GM04503 (cell line): ENCODE measurements at places on chromosomes 4 and X.

- no peak for DNase-seq
Observed at GRCh38 chrX:111914398-111915090, 38.6 kb downstream of the TRPC5OS start.

GRCh38 chr4:41122309-41122708 is 92.0 kb downstream of the APBB2 start:
- DNase-seq = no peak

DNA sequence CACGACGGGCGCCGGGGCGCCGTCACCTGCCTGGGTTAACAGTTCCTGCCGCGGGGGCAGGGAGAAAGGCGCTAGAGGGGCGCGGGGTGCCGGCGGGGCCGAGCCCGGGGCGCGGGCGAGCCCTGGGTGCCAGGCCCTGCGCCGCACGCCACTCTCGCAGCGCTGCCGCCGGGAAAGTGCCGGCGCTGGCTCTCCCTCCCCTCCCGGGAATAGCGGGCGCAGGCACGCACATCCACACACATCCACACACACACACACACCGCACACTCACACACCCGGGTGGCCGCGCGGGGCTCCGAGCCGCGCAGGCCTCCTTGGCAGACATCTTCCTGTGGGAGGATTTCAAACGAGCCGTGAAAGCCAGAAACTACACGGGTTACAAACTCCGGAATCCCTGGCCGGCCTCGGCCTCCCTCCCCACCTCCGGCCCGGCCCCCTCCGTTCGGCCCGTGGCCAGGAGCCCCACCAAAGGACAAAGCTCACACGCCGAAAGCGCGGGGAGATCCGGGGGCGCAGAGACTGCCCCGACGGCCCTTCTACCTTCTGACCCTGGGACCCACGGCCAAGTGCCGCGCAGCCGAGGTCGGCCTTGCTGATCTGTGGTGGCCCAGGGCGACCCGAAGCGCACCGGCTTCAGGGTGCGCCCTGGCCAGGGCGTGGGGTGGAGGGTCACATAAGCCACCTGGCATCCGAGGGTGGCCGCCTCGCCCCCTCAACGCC is 92.3 kb downstream of the BCOR start:
- DNase-seq = no peak

DNA sequence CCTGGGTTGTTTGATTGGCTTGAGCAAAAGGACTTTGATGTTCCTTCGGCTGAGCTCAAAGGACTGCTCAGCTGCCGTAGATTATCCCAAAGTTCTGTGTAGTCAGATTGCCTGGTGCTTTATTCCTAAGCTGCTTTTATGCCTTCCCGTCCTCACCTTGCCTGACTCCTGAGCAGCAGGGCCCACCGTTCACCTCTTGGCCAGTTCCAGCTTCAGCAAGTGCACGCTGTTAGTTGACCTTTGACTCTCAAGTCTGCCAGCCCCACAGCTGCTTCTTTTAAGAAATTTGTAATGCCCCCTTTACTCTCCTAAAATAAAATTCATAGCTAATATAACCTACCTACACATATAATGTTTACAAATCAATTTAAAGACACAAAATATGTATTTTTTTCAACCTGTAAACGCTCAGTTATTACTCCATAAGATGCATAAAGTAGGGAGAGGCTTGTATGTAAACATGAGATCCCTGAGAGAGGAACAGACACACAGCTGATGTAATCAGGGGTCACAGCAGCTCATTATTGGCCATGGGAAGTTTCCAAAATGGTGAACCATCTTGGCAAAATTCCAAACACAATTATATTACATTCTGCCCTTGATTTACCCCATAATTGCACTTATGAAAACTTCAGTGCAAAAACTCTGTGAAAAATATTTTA is 28.6 kb downstream of the UCHL1 start:
- DNase-seq = no peak

- no peak for DNase-seq
Observed at GRCh38 chr4:5809216-5809776, 83.6 kb downstream of the CRMP1 start.
